ENCODE measurements at places on chromosomes 3 and 15. TPM values are rescaled to one million over a fixed set of nuclear protein-coding genes. Genes with fewer than 3 reads are reported as not detected.

Gene SEMA4B
- polyA plus RNA-seq, result 57.7 TPM

Gene IDH2
- polyA plus RNA-seq, result 85.2 TPM

Gene EIF1B
- polyA plus RNA-seq, result 114 TPM

DNA sequence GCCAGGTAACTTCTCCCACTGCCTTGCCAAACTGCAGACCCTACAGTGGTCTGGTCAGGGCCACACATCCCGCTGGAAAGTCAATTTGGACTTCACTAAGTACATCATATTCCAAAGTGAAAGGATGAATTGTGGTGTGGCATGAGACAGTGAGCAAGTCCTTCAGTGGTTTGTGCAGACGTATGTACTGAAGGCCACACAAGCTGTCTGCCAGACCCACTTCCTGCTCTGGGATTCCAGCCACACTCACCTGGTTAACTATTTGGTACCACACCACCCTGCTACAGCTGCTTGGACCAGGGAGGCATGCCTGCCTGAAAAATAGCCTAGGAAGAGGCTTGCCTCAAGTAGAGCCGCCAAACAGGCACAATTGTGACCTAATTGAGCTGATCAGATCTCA is 94.1 kb upstream of the STRIT1 start:
- DNase-seq, result no peak

DNA sequence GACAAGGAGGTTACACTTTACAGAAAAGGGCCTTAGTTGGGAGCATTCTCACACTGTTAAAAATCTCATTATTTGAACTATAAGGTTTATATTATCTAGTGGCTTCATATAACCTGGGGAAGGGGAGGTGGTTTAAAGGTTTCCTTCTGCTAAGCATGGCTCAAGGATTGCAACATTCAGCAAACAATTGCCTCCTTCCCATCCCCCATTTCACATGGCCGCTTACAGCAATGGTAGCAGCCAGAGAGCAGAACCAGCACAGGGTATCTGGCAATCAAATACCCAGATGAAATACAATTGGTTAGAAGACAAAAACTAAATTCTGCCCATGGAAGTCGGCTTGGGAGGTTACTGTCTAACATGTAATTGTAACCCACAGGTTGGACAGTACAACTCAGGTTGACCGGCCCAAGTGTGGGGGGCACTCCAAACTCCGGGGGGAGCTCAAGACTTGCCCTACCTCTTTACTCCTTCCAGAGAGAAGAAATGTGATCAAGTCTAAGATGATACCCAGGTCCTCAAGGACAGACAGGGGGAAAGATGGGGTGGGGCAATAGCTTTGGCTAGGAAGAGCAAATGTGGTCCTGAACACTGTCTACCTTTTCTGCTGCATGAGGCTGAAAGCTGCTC is 15.5 kb downstream of the ETV5 start:
- DNase-seq, result no peak

- DNase-seq, result no peak
Measured at GRCh38 chr15:69298354-69298696, 387 bp upstream of the PAQR5 start.

DNA sequence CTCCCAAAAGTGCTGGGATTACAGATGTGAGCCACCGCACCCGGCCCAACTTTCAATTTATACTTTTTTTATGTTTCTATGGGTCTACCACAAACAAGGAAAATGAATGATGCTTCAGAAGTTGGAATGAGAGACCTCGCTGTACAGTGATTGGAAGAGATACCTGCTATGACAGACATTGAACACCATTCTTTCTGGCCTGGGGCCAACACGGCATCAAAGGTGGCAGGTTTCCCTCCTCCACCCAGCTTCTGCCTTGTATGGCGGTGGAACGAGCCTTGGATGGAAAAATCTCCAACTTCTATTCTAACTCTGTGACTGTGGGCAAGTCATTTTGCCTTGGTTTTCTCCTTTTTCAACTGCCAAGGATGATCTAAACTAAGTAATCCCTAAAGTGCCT is 117.8 kb upstream of the FAM174B start:
- DNase-seq, result no peak

GRCh38 chr15:31606194-31606669 is 279.6 kb downstream of the KLF13 start:
- no peak for DNase-seq

GRCh38 chr15:35705884-35706585 is 160.1 kb upstream of the DPH6 start:
- peak; percentile 27 for DNase-seq

- peak; percentile 18 for DNase-seq
Measured at GRCh38 chr15:79090487-79091203, at the start of gene RASGRF1. Gene RASGRF1, minus strand, starts transcription at chr15:79090780. Its CDS starts 282 bp downstream, at chr15:79090498.

DNA sequence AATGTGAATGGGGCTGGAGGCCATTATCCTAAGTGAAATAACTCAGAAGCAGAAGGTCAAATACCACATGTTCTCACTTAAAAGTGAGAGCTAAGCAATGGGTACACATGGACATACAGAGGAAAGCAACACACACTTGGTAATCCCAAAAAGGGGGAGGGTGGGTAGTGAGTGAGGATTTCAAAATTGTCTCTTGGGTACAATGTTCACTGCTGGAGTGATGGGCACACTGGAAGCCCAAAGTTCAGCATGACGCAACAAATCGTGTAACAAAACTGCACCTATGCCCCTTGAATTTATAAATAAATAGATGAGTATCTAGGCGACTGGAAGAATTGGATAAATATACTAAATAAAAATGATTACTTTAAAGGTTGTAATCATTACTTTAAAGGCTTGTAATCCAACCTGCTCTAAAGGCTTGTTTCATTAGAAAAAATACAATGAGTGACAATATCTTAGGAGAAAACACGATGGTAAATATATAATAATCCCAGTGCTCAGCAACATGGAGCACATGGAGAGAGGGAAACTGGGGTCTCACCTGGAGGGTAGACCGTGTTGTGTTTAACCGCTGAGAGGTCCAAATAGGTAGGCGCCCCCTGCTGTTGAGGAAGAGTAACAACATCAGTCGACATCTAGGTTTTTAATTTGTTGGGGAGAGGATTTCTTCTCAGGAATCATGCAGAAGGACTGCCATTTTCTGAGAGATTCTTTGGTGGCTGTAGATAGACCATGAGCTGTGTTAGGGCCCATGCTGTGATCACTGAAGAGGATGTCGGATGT is 78.5 kb upstream of the ROBO1 start:
- no peak for DNase-seq

DNA sequence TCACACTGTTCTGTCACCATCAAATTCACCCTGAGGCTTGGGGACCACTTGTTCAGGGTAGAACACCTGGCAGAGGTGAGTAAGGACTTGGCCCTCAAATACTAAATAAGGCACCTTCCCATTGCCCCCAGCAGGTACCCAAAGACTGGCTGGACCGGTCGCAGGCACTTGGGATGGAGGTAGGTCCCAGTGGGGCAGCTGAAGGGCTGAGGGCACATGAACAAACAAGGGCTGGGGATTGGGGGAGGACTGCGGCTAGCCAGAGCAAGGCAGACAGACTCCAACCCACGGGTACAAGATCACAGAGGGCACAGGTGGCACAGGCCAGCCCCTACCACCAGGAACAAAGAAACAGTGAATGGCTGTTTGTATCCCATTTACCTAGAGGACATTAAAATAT is 1.9 kb downstream of the MRPS25 start:
- no peak for DNase-seq

Data from large intestine (tissue), 12 donors.